ENCODE measurements at places on chromosomes 6 and 20. TPM values are rescaled to one million over a fixed set of nuclear protein-coding genes. Genes with fewer than 3 reads are reported as not detected.

- no peak for DNase-seq
Measured at GRCh38 chr20:40810332-40811000, 121.4 kb upstream of the MAFB start.

DNA sequence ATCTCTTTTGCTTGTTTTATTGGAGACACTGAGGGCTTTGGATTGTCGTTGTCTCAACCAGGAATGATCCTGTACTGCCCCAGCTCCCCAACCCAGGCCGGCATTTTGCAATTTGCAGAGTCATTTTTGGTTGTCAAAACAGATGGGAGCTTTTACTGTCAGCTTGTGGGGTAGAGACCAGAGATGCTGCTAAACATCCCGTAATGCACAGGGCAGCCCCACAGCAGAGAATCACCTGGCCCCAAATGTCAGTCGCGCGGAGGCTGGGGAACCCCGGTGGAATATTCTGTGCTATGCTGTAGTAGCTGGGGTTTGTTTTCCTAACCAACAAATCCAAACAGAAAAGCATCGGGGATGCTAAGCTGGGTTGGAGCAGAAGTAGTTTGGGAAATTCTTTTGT, 99.7 kb downstream of the TSHZ2 start:
- no peak for DNase-seq

The TGM2 gene
- total RNA-seq = 131 TPM

The RING1 gene
- 32.6 TPM for total RNA-seq

The SNX21 gene
- 46.7 TPM for total RNA-seq

- DNase-seq = no peak
Measured at GRCh38 chr20:5971203-5971602, 20.8 kb downstream of the MCM8 start.

GRCh38 chr6:156820089-156820798, 43.1 kb downstream of the ARID1B start:
- no peak for DNase-seq

The PGC gene
- total RNA-seq = not detected

DNA sequence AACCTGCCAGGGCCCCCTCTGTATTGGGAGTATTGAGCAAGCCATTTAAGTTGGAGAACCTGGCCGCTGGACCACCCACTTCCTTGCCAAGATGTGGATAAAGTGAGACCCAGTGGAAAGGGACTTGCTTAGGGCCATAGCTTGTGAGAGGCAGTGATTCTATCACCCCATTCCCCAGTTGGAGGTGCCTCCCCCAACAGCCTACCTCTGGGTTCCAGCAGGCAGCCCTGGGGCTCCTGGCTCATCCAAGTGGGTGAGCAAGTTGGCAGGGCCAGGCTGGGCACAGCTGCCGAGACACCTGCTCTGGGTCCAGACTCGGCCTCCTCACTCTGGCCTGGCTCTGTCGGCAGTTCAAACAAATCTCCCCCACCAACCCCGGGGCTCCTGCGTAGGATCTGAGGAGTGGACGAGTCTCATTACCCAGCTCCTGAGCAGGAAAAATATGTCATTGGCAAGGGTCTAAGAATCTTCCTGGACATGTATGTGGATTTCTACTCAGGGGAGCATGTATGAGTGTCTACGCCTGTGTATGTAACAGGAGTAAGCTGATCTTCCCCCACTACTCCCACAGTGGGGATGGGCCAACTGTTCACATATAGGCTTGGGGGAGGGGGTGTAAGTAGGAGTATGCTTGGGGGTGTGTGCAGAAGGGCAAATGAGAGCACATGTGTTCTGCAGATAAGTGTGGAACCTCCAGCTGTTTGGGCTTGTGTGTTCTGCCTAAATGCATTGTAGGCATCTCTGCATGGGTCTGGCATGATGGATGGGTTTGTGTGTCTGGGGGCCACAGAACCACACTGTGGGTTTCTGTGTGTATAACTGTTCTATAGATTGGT, 1.9 kb downstream of the ID1 start:
- DNase-seq = no peak

GRCh38 chr6:166318649-166319600, 10.7 kb upstream of the PRR18 start:
- DNase-seq = no peak

- no peak for DNase-seq
Measured at GRCh38 chr6:110188791-110189190, 8.6 kb downstream of the CDC40 start.

The BCAS1 gene
- total RNA-seq = 0.51 TPM

DNA sequence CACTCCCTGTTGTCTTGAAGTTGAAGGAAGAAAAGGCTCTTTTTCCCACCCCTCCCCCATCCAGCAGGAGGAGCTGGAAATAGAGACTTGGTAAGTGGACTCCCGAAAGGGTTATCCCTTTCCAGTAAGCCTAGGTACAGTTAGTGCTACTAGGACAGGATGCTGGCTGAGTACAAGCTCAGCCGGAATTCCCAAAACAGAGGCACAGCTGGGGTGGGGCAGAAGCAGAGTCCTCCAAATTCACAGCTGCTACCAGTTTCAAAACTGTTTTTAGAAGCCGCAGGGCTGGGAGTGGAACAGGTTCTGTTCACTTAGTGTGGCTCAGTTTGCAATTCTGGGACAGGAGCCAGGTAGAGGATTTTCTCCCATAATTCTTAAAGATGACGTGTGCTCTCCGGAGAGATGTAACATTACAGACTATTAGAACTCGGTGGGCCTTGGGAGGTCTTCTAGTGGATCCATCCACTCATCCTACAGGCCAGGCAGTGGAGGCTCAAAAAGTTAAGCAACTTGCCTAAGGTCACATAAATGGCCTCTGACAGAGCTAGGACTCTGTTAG, 19.0 kb upstream of the UTRN start:
- DNase-seq = no peak

GRCh38 chr6:145139895-145140294, 595.4 kb downstream of the EPM2A start:
- DNase-seq = no peak

DNA sequence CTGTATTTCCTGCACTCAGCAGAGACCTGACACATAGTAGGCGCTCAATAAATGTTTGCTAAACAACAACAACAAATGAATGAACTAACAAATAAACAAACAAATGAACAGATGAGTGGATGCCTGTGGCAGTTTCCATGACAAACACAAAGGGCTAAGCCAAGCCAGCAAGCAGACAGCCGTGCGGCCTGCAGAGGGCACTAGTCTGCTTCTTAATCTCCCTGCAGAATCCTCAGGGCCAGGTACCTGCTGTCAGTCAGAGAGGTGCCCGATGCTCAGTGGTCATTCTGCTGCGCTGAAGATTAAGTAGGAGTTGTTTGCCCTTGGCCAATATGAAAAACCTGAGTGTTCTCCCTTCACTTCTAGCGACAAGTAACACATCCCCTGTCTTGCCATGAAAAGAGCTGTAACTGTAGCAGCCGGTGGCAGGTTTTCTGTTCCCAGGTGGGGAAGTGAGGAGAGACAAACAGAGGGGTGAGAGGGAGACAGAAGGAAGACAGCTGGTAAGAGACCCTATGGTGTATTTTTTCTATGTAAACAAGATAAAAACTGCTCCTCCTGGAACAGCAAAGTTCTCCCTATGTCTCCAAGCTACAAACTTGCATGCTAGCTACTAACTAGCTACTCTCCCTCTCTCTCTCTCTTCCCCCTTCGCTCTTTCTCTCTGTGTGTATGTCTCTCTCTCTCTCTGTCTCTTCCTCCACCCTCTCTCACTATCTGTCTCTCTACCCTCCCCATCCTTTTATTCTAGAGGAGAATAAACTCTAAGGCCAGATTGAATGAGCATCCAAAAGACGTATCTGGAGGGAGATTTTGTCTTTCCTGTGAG, at the start of gene MC3R:
Gene MC3R (plus strand): TSS at position 779 of the 829 bp plus-strand sequence. CDS start 112 bp downstream, outside the sequence.
- DNase-seq = no peak

DNA sequence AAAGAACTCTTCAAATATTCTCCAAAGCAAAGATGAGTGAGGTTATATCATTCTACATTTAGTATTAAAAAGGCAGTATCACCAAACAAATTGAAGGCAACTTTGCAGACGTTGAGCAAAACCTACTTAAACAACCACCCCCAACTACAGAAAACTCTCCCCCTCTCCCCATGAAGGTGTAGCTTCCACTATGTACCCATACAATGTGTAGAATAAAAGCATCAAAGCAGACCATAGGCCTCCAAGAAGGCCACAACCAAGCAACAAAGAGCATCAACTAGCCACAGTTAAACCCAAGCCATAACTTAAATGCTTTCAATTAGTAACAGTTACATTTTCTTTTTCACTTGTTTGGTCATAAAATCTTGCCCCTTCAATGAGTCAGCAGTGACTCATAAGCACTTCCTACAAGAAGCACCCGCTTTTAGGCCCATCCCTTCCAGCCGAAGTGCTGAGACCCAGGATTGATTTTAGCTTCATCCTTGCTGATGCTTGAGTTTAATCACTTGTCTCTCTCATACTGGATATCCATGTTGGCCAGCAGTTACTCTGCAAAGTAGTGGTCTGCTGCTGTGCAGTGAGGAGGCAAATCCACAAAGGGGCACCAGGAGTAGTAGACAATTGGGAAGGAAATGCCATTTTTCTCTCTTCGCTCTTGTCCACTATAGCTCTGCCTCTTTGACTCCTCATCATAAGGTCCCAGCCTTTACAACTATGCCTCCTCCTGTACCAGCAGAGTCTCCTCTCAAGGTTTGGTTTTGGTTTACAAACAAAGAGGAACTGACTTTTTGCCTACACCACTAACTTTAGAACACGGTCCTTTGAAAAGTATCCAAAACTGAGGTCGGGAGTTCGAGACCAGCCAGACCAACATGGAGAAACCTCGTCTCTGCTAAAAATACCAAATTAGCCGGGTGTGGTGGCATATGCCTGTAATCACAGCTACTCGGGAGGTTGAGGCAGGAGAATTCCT, 8.4 kb upstream of the NUP153 start:
- DNase-seq = no peak

DNA sequence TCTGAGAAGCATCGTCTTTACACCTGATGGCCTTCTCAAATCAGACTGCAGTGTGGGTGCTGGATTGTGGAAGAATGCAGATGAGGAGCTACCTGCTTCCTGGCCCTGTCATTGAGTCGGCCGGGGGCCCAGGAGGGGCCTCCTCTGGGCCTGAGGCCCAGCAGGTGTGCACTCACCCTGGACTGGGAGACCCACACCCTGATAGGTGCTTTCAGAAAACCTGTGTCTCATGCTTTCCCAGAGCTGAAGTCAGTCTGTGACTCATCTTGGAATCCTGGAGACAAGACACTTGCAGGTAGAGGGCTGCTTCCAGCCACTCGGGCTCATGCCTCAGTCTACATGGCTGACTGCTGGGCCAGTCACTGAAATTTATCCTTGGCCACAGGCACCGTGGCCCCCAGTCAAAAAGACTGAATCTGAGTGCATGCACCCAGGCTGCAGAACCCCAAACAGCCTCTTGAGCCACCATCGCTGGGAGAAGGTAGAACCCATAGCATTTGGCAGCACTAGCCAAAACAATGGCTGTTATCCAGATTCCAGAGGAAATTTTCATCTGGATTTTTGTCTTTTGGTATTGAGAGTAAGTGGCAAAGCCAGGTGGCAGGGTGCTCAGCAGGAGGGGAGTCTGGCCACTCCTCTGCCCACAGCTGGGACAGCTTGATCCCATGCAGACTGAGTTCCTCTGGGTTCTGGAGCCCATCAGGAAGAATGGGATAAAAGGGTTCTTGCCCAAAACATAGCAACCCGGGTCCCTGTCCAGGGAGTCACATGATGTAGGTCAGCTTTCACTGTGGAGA, 182.0 kb upstream of the CST7 start:
- DNase-seq = peak; percentile 77

DNA sequence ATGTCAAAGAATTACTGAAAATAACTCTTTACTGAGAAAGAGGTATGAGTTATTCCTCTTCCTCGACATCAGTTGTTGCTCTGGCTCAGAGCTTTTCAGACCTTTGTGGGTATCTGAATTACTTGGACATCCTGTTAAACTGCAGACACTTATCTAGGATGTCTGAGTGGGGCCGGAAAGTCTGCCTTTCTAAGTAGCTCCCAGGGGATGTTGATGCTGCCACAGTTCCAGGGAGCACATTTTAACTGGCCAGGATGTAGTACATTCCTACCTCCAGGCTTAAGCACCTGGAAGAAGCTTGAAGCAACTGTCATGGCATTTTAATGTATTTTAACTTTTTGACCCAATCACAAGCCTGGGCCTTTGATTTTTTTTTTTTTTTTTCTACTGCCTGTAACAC, 265.8 kb upstream of the PLCB4 start:
- no peak for DNase-seq

The TDRD6 gene
- total RNA-seq = 0.58 TPM

The TP53INP2 gene
- 16.8 TPM for total RNA-seq

GRCh38 chr6:13461805-13462204, 25.6 kb downstream of the GFOD1 start:
- no peak for DNase-seq

DNA sequence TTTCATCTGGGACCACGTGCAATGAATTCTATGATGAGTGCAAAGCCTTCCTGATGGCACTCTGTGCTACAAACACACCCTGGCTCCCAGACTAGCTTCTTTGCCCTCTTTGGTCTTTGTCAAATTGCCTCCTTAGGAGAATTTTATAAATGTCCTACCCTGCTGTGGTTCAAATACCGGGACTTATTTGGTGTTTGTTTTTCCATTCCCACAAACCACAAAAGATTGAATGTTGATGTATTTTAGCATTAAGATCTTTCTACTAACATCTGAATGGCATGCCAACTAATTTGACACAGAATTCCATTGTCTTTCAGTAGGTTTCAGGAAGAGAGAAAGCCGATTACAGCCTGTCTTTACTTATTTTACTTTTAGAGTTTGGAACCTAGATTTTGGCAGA, 424.2 kb upstream of the SLC35B3 start:
- no peak for DNase-seq

- DNase-seq = no peak
Measured at GRCh38 chr20:47160992-47161391, 195.5 kb downstream of the ZMYND8 start.

GRCh38 chr20:17647391-17648314, 34.4 kb downstream of the RRBP1 start:
- peak; percentile 83 for DNase-seq

DNA sequence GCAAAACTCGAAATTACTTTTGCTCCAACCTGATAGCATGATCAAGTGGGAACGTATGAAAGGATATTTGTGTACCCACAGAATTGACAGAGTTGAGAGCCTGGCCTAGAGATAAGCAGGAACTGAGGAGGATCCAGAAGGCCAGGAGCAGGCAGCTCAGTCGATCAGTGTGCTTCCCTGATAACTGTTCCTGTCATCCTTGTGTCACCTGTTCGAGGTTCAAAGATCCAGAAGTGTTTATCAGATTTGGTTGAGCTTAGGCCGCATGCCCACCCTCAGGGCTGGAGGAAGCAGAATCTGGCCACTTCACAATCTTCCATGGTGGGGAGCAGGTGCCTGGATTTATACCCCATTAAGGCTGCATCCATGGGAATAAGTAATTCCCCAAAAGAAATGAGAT, 124.8 kb downstream of the QRSL1 start:
- no peak for DNase-seq

- DNase-seq = no peak
Measured at GRCh38 chr20:7935027-7935551, 5.2 kb downstream of the HAO1 start.

GRCh38 chr6:30544666-30545272, 11.5 kb downstream of the GNL1 start:
- no peak for DNase-seq

DNA sequence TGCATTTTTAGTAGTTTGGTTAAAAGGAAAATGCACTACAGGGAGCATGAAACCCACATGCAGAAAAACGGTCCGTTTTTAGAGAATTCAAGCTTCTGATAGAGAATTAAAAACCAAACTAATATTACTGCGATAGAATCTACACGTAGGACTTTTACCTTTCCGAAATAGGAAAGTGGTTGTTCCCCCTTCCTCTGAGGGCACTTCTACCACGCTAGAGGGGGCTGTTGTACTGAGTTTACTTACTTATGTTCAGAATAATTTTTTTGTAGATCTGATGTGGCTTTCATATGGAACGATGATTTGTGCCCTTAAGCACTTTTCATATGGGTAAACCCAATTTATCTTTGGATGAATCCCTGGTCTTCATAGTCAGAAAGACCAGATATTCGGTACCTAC, 264.3 kb upstream of the PLN start:
- no peak for DNase-seq

The NRSN1 gene
- total RNA-seq = not detected
